Heart left ventricle (tissue), 16 donors: ENCODE measurements at places on chromosomes 1 and 21. TPM values are rescaled to one million over a fixed set of nuclear protein-coding genes. Genes with fewer than 3 reads are reported as not detected.

The CLIC6 gene
- polyA plus RNA-seq: 8.4 TPM

The TCP10L gene
- 1.9 TPM for polyA plus RNA-seq

The IFNLR1 gene
- polyA plus RNA-seq: 1.5 TPM

The OR2M4 gene
- polyA plus RNA-seq: not detected

The PRRX1 gene
- polyA plus RNA-seq: 16.2 TPM

The BRWD1 gene
- polyA plus RNA-seq: 9.7 TPM

The EDN2 gene
- polyA plus RNA-seq: 0.23 TPM

The BGLAP gene
- 0.32 TPM for polyA plus RNA-seq

The TMEM35B gene
- 19.5 TPM for polyA plus RNA-seq

The MIXL1 gene
- 0.06 TPM for polyA plus RNA-seq

The NES gene
- polyA plus RNA-seq: 59.7 TPM

The BSND gene
- polyA plus RNA-seq: not detected

The S100A4 gene
- polyA plus RNA-seq: 214 TPM

The MEX3A gene
- 0.15 TPM for polyA plus RNA-seq

The CGN gene
- 0.08 TPM for polyA plus RNA-seq

The ATP1A4 gene
- polyA plus RNA-seq: 0.12 TPM

The PM20D1 gene
- 0.65 TPM for polyA plus RNA-seq

The HSD11B1 gene
- polyA plus RNA-seq: 3.6 TPM

The ELF3 gene
- polyA plus RNA-seq: 0.15 TPM

The ICOSLG gene
- 0.80 TPM for polyA plus RNA-seq

The SYT6 gene
- 0.08 TPM for polyA plus RNA-seq
